ENCODE measurements at places on chromosomes 6 and 20. TPM values are rescaled to one million over a fixed set of nuclear protein-coding genes. Genes with fewer than 3 reads are reported as not detected.

The CRISP3 gene
- not detected for polyA plus RNA-seq

The OOEP gene
- not detected for polyA plus RNA-seq

The PLCB4 gene
- 3.8 TPM for polyA plus RNA-seq

The SAMD5 gene
- 0.87 TPM for polyA plus RNA-seq

The CST2 gene
- polyA plus RNA-seq: not detected

The MAFB gene
- 0.16 TPM for polyA plus RNA-seq

The BEND3 gene
- 5.4 TPM for polyA plus RNA-seq

The BPIFA1 gene
- not detected for polyA plus RNA-seq

The CCDC170 gene
- 0.05 TPM for polyA plus RNA-seq

The FAM50B gene
- polyA plus RNA-seq: 6.6 TPM

The SRSF6 gene
- polyA plus RNA-seq: 69.6 TPM

The AIF1 gene
- polyA plus RNA-seq: not detected

The ARHGAP40 gene
- 2.9 TPM for polyA plus RNA-seq

The SKIC2 gene
- 35.4 TPM for polyA plus RNA-seq

The GLO1 gene
- 116 TPM for polyA plus RNA-seq

The ZBTB46 gene
- 0.12 TPM for polyA plus RNA-seq

The TREML1 gene
- 3.0 TPM for polyA plus RNA-seq
